ENCODE measurements at places on chromosomes 5 and 9. TPM values are rescaled to one million over a fixed set of nuclear protein-coding genes. Genes with fewer than 3 reads are reported as not detected.

Gene FOXI1
- polyA plus RNA-seq: not detected

Gene PCDHGA7
- 1.2 TPM for polyA plus RNA-seq

Gene WNT8A
- polyA plus RNA-seq: not detected

Gene TMOD1
- polyA plus RNA-seq: 70.8 TPM

Gene NNT
- 106 TPM for polyA plus RNA-seq

Gene PDZD2
- 6.5 TPM for polyA plus RNA-seq

Gene NSD1
- 41.9 TPM for polyA plus RNA-seq

Gene SLC6A3
- polyA plus RNA-seq: not detected

Gene SLC22A4
- polyA plus RNA-seq: 3.6 TPM

Gene WDR38
- polyA plus RNA-seq: not detected

Gene TAF11L10
- not detected for polyA plus RNA-seq

Gene CPLANE1
- 12.0 TPM for polyA plus RNA-seq

Gene LCN1
- polyA plus RNA-seq: not detected

Gene SPOCK1
- 5.5 TPM for polyA plus RNA-seq

Gene ZNF346
- polyA plus RNA-seq: 10.8 TPM

Gene ZFAND5
- polyA plus RNA-seq: 133 TPM

Gene ANKRD31
- polyA plus RNA-seq: 0.22 TPM

Gene HARS1
- 44.6 TPM for polyA plus RNA-seq

Gene IL4
- polyA plus RNA-seq: not detected

Gene SLC6A7
- polyA plus RNA-seq: 1.7 TPM

Gene SLC1A3
- polyA plus RNA-seq: 18.0 TPM

Gene SLC36A2
- 0.12 TPM for polyA plus RNA-seq

Gene PCDHB9
- 1.7 TPM for polyA plus RNA-seq

Gene RAB3C
- polyA plus RNA-seq: 0.12 TPM

Gene TOR2A
- 8.9 TPM for polyA plus RNA-seq

Gene TLX3
- not detected for polyA plus RNA-seq

Gene PCDHGA8
- polyA plus RNA-seq: 0.57 TPM

Gene DMRTA1
- 0.13 TPM for polyA plus RNA-seq

Gene CCIN
- 0.56 TPM for polyA plus RNA-seq

Gene PCDHB13
- polyA plus RNA-seq: 2.3 TPM

Gene ECPAS
- 170 TPM for polyA plus RNA-seq

Gene PPP1R26
- 10.1 TPM for polyA plus RNA-seq

Gene SIGMAR1
- polyA plus RNA-seq: 47.8 TPM
